Astrocyte of the hippocampus (primary cell): ENCODE measurements at places on chromosomes 5 and 9.

- no peak for DNase-seq
These were observed 52.5 kb upstream of the CDKN2AIPNL start for GRCh38 chr5:134463991-134464760.

DNA sequence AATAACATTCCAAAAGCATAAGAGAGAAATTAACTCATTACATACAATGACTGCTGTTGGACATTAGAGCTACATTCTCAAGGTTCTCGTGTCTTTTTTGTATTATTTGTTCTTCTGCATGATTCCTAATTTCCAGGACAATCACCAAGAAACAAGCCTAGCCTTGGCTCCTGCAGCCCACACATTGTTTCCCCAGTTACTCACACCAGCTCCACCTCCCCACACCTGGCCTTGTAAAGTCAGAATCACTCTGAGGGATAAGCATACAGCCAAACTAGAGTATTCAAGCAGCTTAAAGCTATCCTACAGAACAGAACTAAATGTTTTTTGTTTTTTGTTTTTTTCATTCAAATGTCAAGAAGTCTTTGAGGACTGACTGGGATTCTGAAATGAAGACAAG lies 189.2 kb downstream of the HINT1 start:
- no peak for DNase-seq

DNA sequence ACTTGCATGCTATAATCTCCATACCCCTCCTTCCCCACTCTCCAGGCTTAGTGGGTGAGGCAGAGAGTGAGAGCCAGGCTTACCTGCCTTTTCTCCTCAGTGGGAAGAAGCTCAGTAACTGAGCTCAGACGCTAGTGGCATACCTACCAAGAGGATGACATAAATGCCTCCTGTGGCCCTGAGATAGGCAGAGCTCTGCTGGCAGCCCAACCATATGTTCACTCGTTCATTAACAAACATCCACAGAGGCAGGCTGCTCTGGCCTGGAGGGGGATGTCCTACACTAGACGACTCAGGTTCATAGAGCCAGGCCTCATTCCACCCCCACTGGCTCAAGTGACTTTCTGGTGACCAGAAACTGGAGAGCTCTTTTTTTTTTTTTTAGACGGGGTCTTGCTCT lies 81.3 kb downstream of the THBS4 start:
- no peak for DNase-seq

- no peak for DNase-seq
These were observed 60.0 kb upstream of the CARTPT start for GRCh38 chr5:71658916-71659662.

GRCh38 chr9:83385317-83385716 lies 152.9 kb downstream of the FRMD3 start:
- no peak for DNase-seq

DNA sequence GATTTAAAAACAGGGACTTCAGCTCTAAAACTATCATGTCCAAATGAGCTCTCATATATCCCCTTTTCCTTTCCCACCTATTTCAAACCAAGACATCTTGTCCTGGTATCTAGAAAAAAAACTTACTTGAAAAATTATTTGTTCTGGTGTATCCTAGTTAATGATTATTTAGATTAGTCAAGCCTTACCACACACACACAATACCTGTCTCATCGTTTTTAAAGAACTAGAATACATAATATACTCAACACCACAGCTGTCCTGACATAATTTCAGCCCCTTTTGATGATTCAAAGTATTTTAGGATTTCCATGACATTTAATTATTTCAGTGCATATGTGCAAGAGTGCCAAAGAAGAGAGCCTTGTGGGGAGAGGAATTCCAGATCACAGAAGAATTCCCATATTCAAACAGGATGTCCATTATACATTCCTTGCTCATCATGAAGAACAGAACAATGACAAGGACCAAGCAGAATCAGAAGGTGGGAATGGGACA lies 233.7 kb downstream of the SMARCA2 start:
- DNase-seq = no peak

GRCh38 chr5:37208883-37209797 lies 40.0 kb downstream of the CPLANE1 start:
- DNase-seq = peak; percentile 55

DNA sequence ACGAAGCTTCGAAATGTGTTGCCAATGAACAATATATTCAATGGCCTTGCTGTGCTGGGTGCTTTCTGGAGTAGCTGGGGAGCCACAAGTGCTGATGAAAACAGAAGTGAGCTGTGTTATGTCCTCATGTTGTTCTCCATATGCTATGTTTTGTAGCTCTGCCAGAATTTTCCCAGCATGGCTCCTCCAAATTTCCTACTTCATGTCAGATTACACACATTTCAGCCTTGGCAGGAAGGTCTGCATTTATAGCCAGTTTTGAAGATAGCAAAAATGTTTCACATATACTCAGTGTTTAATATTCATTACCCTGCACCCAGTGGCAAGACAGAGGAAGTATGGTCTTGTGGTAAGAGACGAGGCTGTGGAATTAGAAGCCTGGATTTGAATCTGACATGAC lies 22.6 kb upstream of the NMUR2 start:
- no peak for DNase-seq

DNA sequence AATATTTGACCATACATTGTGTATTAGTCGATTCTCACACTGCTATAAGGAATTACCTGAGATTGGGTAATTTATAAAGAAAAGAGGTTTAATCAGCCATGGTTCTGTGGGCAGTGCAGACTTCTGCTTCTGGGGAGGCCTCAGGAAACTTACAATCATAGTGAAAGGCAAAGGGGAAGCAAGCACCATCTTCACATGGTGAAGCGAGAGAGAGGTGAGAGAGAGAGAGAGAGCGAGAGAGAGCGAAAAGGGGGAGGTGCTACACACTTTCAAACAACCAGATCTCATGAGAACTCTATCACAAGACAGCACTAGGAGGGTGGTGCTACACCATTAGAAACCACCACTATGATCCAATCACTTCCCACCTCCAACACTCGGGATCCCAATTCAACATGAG lies 4.1 kb upstream of the GRAMD2B start:
- no peak for DNase-seq

DNA sequence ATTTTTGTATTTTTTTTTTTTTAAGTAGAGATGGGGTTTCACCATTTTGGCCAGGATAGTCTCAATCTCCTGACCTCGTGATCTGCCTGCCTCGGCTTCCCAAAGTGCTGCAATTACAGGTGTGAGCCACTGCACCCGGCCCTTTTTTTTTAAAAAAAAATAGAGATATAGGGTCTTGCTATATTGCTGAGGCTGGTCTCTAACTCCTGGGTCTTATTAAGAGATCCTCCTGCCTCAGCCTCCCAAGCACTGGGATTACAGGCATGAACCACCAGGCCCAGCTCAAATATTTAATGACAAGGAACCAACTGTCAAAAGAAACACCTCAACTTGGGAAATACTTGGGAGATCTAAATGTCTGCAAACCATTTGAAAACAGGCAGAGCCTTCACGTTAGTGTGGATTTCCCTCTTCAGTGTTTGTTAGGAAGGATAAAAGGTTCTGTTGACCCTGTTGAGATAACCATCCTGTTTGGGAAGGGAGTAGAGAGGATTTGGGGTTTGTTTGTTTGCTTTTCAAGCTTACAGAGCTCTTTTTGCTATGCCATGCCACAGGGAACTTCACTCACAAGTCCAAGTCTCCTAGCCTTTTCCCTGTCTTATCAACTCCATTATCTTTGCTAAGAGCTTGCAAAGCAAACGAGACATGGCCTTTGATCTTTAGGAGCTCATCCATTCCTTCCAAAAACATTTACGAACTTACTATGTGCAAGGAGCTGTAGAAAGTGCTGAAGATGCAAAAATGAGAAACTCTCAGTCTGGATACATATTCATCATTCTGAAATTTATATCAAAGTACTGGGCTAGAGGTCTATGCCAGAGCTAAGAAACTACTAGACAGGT lies 7.5 kb downstream of the FAXDC2 start:
- DNase-seq = no peak

- no peak for DNase-seq
These were observed 49.5 kb upstream of the ALDH1B1 start for GRCh38 chr9:38343037-38343436.

- peak; percentile 84 for DNase-seq
These were observed 125.4 kb downstream of the DOCK2 start for GRCh38 chr5:169762338-169763095.

- no peak for DNase-seq
These were observed 201.9 kb upstream of the TRPM3 start for GRCh38 chr9:71323357-71323756.

DNA sequence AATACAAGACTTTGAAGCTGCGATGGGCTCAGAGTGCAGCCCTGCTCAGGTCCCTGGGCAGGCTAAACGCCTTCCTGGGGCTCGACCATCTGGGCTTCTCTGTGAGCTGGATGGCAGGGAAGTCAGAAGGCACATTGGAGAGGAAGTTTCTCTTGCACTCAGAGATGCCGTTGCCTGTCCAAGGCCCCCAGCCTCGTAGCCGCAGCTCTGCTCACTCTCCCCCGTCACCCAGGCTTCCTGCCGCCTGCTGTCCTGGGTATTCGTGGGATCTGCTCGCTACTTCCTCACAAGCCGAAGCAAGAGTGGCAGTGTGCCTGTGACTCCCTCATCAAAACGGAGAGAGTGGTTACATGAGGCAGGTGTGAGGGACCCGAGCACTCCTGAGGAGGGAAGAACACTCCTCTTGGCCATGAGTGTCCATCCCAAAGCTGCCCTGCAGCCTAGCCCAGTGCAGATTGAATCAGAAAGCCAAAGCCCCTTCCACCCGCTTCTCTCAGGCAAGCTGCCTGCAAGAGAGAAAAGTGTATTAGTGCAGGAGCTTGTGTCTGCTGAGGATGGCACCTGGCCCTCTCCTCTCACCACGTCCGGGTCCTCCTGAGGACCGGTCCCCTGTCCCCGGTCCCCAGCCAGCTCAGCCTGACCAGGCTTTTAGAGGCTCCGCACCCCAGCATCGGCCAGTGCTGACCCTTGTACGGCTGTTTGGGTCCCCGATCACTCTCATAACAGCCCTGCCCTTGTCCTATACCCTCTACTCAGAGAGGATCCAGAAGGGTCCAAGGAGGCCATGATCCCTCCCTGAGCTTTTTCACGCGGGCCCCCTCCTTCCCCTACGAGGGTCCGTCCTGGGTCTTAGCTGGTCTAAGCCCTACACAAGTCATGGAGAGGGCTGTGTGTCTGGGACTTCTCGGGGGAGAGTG lies 7.3 kb downstream of the FCN2 start:
- DNase-seq = no peak

- no peak for DNase-seq
These were observed 159.9 kb downstream of the LURAP1L start for GRCh38 chr9:12934545-12935272.

DNA sequence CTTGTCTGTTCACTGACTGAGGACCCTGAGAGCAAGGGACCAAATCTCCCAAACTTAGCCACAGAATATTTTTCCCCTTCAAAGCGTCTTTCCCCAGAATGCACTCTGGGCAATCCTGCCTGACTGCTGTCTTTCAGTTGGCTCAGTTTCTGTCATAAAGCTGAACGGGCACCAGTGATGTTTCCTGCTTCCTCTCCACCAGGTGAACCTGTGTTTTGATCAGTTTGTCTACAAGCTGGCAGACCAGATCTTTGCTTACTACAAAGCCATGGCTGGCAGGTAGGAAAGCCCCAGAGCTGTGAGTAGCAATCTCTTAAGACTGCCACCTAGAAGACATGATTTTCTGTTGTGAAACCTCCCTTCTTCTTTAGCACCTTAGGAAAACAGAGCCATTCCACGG lies 61.8 kb downstream of the CYFIP2 start:
- no peak for DNase-seq

GRCh38 chr9:121500165-121500478 lies 478 bp upstream of the GGTA1 start:
- DNase-seq = no peak

GRCh38 chr5:52789378-52789777 lies 1.7 kb downstream of the ITGA1 start:
- DNase-seq = no peak

- DNase-seq = no peak
These were observed 17.2 kb upstream of the PRR16 start for GRCh38 chr5:120446901-120447300.

GRCh38 chr5:72107131-72107900 lies at the start of gene MAP1B:
TSS of gene MAP1B (plus strand) at chr5:72107475. CDS start at chr5:72107532, 57 bp downstream.
- peak; percentile 89 for DNase-seq

DNA sequence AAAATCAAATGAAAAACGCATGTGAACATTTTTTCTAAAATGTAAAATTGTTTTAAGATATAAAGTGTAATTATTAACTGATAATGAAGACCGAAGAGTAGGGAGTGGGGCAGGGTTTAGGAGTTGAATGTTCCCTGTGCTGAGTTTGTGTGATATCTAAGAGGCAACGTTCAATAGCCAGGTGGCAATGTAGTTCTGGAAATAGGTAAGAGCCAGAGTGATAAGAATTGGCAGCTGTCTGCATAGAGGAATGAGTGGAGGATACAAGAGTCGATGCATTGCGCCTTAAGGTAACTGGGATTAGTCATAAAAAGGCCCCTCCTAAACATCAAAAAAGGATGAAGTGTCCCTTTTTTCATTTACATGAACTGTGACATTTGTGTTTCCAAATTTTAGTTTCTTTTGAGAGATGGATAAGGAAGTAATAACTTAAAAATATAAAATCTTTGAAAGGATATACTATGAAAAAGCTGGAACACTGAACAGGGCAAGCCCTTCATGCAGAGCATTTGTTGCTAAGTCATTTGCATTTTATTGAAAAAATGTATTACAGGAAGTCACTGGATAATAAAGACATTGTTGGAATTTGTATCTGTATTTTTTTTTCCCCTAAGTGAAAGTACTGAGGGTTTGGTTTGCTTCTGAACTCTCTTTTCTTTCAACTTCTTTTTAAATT lies 659.3 kb downstream of the ACTL7B start:
- no peak for DNase-seq

GRCh38 chr9:88420227-88420626 lies 32.0 kb downstream of the SPIN1 start:
- no peak for DNase-seq

DNA sequence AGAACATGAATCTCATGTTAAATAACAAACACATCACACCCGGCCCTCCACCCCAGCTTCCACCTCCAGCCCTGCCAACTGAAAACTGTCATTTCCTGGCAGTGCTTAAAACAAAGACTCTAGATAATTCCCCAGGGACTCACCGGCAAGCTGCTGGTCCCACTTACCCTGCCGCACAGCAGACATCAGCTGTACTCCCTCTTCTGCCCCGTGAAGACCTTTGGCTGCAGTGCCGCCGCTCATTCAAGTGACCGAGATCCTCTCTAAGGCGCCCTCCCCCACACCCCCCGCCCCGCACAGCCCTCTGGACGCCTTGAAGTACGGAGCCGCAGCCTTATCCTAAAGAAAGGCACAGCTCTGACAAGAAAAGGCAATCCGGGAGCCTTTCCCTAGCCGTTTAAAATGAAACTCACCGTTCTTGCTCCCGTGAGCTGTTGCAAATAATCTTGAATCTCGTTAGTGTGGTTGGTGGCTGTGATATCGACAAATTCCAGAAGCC lies 434 bp downstream of the GLRX start:
- peak; percentile 74 for DNase-seq
